ENCODE measurements at places on chromosomes 4 and X. TPM values are rescaled to one million over a fixed set of nuclear protein-coding genes. Genes with fewer than 3 reads are reported as not detected.

DNA sequence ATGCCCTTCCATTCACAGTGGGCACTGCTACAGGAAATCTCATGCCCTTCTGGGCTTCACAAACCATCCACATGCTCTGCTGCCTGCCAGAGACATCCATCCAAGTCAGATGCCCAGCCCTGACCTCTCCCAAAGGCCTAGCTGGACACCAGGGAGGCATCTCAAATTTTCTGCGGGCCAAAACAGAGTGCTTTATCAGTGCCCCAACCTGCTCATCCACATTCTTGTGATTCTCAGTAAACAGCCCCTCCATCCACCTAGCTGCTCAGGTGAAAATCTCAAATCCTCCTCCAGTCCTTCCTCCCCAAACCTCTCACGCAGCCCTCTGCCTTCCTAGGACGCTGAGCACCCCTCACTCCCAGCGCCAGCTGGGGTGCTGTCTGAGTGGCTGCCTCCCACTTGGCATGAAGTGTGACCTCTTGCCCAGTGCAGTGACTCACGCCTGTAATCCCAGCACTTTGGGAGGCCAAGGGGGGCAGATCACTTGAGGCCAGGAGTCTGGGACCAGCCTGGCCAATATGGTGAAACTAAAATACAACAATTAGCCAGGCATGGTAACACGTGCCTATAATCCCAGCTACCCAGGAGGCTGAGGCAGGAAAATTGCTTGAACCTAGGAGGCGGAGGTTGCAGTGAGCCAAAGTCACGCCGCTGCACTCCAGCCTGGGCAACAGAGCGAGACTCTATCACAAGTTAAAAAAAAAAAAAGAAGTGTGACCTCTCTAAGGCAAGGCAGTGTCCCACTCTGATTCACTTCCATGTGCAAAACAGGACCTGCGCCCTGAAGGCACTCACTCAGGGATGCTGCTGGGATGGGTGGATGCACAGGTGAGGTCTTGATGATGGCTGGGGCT is 1.7 kb upstream of the AFAP1 start:
- H3K4me1 ChIP-seq: peaks cover 38% of the 10 kb centered on the region
- no peaks in the 10 kb centered on the region for H3K36me3 ChIP-seq
- H3K4me3 ChIP-seq: no peak overlapping the region
- no peaks in the 10 kb centered on the region for H3K27me3 ChIP-seq

DNA sequence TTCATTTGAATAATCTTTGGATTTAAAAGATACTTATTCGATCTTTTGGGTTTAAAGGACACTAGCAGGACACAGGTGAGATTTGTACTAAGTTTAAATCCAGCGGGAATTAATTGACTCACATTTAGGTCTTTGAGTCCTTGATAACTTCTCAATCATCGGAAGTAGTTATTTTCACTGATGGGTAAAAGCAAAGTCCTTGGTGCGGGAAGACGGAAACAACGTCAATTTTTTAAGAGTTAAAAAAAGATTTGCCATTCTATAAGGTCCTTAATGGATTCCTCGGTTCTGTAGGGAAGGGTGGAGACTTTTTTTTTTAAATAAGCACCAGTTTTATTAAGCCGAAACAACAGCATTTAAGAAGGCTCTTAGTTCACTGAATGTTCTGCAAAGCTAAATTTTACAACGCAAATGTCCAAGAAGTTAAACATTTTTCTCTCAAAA is 2.9 kb downstream of the TMSB4X start:
- H3K4me1 ChIP-seq: no peaks in the 10 kb centered on the region
- H3K27ac ChIP-seq: peak overlapping the region; percentile 91
- H3K4me3 ChIP-seq: no peak overlapping the region
- H3K27me3 ChIP-seq: peaks cover 3% of the 10 kb centered on the region
- no peak for DNase-seq

GRCh38 chr4:42690537-42690936 is 33.6 kb upstream of the ATP8A1 start:
- no peaks in the 10 kb centered on the region for H3K4me1 ChIP-seq
- no peaks in the 10 kb centered on the region for H3K27me3 ChIP-seq
- H3K36me3 ChIP-seq: no peaks in the 10 kb centered on the region
- H3K4me3 ChIP-seq: no peak overlapping the region

DNA sequence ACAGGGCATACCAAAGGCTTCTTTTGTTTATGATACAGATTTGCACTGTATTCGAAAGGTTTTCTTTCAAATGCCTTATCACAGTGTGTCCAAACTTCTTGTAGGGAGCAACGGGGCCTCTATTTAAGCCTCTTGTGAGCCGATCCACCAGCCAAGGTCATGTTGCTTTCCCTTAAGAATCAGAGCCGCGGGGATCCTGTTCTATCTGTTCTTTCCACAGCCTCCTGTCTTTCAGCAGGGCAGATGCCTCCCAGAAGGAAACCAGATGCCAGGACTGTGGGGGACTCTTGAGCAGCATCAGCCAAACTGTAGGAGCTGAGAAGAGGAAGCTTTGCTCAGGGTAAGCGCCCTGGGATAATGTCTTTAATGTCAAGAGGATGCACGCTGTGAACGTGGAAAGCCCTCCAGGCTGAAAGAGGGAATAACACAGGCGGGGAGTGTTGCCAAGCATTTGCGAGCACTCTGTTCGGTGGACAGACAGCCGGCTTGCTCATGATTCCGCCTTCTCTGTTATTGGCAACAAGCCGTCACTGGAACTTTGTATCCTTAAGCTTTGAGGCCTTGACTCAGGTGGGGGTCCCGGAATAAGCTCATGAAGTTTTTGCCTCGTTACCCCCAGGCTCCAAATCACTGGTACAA is 279.8 kb upstream of the FRG1 start:
- peaks cover 6% of the 10 kb centered on the region for H3K4me1 ChIP-seq
- H3K27ac ChIP-seq: no peak overlapping the region
- no peak for DNase-seq
- H3K36me3 ChIP-seq: no peaks in the 10 kb centered on the region
- H3K27me3 ChIP-seq: no peaks in the 10 kb centered on the region
- H3K4me3 ChIP-seq: no peak overlapping the region

DNA sequence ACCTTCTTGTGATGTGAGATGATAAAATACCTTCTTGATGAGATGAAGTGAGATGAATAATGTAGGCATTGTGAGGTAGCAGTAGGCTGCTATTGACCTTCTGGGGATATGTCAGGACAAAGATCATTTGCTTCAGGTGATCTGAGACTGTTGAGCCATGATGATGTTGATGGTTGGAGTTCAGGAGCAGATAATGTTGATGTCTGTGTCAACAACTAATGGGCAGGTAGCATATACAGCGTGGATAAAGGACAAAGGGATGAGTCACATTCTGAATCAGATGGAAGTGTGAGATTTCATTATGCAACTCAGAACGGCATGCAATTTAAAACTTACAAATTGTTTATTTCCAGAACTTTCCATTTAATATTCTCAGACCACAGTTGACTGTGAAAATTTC is 57.3 kb downstream of the RAP1GDS1 start:
- no peak overlapping the region for H3K4me3 ChIP-seq
- no peaks in the 10 kb centered on the region for H3K36me3 ChIP-seq
- no peak for DNase-seq
- H3K27me3 ChIP-seq: no peaks in the 10 kb centered on the region
- H3K27ac ChIP-seq: no peak overlapping the region
- no peaks in the 10 kb centered on the region for H3K4me1 ChIP-seq

- H3K27me3 ChIP-seq: no peaks in the 10 kb centered on the region
- DNase-seq: no peak
- H3K4me1 ChIP-seq: no peaks in the 10 kb centered on the region
- H3K36me3 ChIP-seq: no peaks in the 10 kb centered on the region
Measured at GRCh38 chr4:144599621-144600020, 46.3 kb upstream of the HHIP start.

Gene ZNF711
- total RNA-seq: 2.0 TPM

Gene FGF13
- 13.0 TPM for total RNA-seq

Gene PDGFRA
- total RNA-seq: 222 TPM

Gene STK26
- 11.6 TPM for total RNA-seq

Gene UBL4A
- total RNA-seq: 48.1 TPM

Data from sigmoid colon (tissue), 7 donors.